ENCODE measurements at places on chromosomes 5 and 9.

DNA sequence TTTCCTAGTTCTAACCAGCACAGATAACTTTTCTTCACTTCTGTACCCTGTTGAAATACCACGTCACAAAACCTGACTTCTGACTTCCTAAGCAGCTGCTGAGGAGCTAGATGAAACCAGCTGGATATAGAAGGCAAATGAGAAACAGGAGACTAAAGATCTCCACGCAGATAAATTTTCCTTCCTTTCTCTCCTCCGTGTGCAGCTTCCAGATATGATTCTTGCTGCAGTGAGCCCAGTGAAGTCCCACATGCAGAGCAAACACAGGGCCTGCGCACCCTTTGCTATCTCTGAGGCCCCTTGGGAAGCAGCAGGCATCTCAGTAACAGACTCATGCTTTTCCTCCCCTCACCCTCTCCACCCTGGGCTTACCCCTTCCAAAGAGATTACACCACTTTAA lies 1638.3 kb downstream of the MAT2B start:
- DNase-seq: no peak

- no peak for DNase-seq
Observed at GRCh38 chr9:94630833-94631232, 8.5 kb downstream of the FBP1 start.

- no peak for DNase-seq
Observed at GRCh38 chr9:113712053-113712452, 164.1 kb upstream of the ZNF618 start.

DNA sequence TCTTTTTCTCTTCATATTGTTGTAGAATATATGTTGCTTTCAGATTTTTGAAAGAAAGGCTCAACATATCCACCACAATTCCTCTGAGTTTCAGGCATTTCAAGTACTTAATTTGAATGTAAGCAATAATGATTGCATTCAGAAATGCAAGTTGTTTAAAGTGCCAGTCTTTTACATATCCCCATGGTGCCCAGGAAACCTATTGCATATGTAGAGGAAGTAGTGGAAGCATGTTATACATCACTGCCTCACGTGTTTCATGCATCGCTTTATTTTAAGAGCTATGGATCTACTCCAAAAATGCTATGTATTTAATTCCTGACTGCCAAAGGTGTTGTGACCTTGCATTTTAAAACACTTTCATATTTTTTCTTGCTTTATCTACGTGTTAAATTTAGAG lies 28.1 kb downstream of the CPEB4 start:
- no peak for DNase-seq

DNA sequence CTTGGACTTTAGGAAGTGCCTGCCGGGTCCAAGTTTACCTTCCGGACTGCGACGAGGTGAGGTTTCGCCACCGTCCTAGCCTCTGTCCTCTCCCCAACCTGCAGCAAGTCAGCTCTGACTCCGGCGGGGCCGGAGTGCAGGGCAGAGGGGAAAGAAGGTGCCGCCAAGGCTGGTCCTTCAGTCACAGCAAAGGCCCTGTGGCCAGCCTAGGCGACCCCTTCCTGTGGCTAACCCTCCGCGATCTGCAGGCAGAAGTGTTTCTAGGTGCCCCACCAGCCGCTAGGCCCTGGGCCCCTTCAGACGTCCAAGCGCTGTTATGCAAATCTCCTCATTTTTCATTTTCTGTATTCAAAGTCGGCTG lies 11.1 kb upstream of the NKX2-5 start:
- DNase-seq: no peak

DNA sequence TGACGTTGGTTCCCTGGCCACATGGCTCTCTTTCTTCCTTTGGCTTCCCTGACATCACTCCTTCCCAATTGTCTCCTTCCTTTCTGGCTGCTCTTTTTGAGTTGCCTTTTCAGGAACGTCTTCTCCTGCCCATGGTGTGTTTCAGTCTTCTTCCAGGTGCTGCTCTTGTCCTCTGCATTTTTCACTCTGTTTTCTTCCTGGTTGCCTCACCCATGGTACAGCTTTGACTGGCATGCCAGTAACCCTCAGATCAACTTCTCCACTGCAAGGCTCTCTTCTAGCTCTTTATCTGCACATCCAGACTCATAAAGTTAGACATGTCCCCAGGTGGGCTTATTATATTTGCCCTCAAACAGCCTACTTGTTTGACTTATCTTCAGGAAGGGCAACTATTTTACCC lies 91.0 kb upstream of the ANKH start:
- DNase-seq: no peak

DNA sequence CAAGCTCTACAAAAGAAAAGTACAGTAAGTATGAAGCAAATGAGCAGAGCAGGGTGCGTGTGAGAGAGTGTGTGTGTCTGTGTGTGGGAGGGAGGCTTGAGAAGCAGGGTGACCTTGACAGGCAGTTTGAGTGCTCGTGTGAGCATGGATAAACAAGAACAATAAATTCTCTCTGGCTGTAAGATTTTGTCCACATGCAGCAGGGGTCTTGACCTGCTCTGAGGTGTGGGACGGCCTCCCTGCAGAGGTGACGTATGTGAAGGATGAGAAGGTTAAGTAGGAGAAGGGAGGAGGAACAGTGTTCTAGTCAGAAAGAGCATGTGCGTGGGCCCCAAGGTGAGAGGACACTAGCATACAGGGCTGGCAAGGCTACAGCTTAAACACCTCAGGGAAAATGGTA lies 49.0 kb downstream of the SPTLC1 start:
- DNase-seq: no peak

GRCh38 chr5:17185773-17186172 lies 31.7 kb upstream of the BASP1 start:
- DNase-seq: no peak

GRCh38 chr5:1890296-1890695 lies 7.6 kb upstream of the IRX4 start:
- DNase-seq: no peak

DNA sequence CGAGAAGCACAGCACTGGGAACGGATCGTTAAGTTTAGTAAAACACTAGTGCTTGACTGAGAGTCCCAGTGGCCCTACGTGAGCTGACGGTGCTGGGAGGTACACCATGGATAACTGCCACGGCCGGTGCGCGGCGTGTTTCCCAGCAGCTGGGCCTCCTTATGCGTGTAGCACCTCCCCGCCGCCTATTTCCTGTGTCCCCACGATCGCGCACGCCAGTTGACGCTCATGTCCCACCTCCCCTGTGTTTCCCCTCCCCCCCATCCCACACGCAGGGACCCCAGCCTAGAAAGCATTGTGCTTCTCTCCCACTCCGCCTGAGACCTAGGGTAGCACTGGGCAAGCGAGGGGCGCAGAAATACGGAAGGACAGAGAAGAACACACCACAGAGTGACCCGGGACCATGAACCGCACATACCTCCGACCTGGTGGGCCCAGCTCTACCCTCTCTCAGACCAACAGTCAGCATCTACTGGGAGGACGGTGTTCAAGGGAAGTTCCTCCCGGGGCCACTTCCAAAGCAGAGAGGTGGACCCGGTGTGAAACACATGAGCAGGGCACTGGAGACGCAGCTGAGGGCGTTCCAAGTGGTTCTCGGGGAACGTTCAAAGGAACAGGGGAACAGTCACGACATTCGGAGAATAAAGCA lies 45.6 kb downstream of the DBH start:
- DNase-seq: no peak

GRCh38 chr5:151751091-151751490 lies 7.3 kb downstream of the ATOX1 start:
- DNase-seq: no peak

DNA sequence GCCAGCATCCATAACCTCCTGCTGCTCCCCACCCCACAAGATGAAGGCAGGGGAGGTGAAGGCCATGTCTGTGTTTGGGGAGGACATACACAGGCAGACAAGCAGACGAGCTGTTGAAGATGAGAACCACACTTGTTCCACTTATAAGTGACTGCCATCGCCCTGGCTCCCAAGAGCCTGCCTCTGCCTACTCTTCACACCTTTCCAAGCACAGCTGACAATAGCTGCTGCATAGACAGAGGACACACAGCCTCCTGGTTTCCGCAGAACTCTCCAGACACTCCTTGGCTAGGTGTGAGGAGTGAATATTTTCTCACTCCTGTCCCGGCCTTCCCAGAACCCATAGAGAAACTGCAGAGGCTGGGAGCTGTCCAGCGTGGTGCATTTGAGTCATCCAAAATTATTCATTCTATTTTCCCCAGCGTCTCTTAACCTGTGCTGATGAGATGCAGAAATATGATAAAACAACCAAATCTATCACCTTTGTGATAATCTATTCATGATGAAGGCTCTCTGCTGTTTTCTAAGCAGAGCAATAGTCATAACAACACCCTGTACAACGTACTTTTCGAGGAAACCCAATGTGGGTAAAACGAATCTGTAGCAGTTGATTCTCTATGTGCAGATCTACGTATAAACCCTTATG lies 24.7 kb downstream of the KLF9 start:
- DNase-seq: no peak

- no peak for DNase-seq
Observed at GRCh38 chr9:82805027-82805426, 257.9 kb downstream of the RASEF start.

- DNase-seq: no peak
Observed at GRCh38 chr9:117080765-117081390, 334.0 kb downstream of the ASTN2 start.

DNA sequence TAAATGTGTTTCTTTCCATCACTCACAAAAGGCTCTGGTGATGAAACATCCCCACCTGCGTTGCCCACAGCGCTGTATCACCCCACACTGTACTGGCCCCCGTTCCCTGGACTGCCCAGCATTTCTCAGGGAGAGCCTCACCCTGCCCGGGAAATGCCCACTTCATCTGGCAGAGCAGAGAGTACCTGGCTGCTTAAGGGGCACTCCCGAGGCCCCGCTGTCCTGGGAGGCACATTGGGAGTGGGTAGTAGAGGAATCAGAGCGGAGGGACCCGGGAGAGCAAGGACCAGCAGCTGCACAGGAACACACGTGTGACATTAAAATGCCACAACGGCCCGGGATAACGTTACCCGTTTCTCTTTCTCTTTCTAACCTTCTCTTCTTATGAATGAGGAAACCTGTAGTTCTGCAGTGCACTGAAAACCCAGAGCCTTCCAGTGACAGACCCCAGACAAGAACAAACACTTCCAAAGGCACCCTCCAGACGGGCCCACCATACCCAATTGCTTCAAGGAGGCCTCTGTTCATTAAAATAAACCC lies 110.0 kb downstream of the ROR2 start:
- DNase-seq: no peak

- no peak for DNase-seq
Observed at GRCh38 chr9:112680731-112681402, 37.0 kb downstream of the INIP start.

DNA sequence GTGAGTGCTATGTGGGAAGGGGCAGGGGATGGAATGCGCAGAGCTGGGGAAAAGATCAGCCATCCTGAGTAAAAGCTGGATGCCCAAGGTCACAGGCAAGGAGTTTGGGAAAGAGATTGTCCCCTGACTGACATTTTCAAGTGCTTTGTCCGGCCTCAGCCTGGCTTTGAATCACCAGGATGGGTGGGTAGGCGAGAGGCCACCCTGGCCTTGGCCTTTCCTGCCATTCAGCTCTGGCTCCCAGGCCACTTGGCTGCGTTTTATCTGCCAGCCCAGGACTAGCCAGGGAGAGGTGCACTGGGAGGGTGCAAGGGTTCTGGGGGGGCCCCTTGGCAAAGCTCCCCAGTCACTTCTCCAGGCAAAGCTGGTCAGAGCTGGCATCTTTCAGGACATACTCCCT lies 37.4 kb upstream of the SYNPO start:
- no peak for DNase-seq

- DNase-seq: no peak
Observed at GRCh38 chr9:131670247-131671132, 69.4 kb downstream of the RAPGEF1 start.

GRCh38 chr5:35185518-35185917 lies 44.8 kb downstream of the PRLR start:
- no peak for DNase-seq

DNA sequence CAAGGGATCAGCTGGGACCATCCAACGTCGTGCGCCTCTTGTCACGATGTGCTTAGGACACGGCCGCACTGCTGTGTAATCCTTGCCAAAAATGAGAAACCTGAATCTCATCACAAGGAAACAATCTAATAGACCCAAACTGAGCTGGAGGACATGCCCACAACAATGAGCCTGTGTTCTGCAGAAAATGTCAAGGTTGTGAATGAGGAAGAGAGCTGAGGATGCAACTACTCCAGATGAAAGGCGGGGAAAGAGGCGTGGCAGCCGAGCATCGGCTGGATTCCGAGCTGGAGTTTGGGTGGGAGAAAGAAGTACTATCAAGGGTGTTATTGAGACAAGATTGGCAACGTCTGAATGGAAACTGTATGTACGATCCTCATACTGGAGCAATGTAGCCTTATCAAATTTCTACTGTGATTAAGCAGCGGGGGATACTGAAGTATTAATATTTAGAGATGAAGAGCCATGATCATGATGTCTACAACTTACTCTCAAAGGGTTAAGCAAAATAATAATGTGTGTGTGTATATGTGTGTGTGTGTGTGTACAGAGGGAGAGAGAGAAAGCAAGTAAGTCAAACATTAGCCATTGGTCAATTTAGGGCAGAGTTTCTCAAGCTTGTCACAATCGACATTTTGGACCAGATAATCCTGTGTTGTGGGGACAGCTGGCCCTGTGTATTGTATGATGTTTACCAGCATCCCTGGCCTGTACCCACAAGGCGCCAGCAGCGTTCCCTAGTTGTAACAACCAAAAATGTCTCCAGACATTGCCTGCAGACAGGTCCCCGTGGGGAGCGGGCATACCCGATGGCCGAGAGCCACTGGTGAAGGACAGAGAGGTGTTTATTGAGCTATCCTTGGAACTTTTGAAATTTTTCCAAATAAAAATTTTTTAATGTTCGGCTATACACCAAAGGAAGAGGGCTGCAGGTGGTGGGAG lies 46.5 kb downstream of the DUSP1 start:
- no peak for DNase-seq

DNA sequence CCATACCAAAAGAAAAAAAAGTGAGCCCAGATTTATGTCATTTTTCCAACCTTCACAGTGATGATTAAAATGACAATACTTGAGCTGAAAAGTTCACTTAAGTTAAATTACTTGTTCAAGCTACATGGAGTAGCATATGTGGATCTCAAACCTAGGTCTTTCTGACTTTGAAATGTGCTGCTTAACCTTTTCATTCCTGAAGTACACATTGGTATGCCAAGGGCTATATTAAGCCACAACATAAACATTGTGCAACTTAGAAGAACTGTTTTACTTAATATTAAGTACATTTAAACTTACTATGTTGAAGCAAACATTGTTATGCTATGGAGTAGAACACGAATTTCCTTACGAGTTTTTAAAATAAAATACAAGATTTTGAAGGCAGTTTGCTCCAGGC lies 105.0 kb downstream of the GIN1 start:
- no peak for DNase-seq

DNA sequence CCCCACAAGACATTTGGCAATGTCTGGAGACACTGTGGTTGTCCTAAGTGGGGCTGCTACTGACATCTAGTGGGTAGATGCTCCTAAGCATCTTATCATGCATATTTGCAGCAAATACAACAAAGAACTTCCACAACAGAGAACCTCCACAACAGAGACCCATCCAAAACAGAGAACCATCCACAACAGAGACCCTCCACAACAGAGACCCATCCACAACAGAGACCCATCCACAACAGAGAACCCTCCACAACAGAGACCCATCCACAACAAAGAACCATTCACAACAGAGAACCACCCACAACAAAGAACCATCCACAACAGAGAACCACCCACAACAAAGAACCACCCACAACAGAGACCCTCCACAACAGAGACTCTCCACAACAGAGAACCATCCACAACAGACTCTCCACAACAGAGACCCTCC lies 32.8 kb downstream of the ARPC5L start:
- DNase-seq: no peak
